ENCODE measurements at places on chromosomes 7 and 10.

DNA sequence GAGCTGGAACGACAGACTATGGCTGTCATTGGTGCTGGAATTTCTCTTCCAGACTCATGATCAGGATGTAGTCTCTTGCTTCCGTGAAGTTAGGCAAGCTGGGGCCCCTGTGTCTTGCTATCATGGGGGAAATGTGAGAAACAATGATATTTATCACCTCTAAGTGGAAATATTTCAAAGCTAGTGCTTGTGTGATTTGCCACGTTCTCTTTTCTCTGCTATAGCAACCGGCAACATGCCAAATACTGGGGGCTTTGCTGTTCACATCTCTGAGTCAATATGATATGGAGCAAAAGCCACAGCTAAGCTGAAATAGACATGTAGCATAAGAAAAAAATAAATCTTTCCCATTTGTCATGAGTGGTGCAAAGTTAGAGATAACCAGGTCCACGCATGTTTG is 668.2 kb upstream of the IGFBP3 start:
- no peak for DNase-seq

GRCh38 chr7:45073031-45073785 is 15.6 kb downstream of the NACAD start:
- DNase-seq: no peak

- no peak for DNase-seq
Observed at GRCh38 chr10:30510184-30510931, 76.4 kb downstream of the MAP3K8 start.

DNA sequence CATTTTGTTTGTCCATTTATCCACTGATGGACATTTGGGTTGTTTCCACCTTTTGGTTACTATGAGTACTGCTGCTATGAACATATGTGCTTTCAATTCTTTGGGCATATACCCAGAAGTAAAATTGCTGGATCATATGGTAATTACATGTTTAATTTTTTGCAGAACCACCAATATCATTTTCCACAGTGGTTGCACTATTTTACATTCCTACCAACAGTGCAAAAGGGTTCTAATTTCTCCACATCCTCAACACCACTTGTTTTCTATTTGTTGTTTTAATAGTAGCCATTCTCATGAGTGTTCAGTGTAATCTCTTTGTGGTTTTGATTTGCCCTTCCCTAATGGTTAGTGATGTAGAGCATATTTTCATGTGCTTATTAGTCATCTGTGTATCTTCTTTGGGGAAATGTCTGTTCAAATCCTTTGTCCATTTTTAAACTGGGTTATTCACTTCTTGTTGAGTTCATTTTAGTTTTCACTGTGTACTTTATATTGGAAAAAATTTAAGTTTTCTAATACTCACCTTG is 101.9 kb downstream of the HIBADH start:
- no peak for DNase-seq

GRCh38 chr10:64973391-64973790 is 1452.2 kb downstream of the REEP3 start:
- DNase-seq: no peak

- DNase-seq: no peak
Observed at GRCh38 chr10:124287791-124288190, 130.9 kb downstream of the OAT start.

GRCh38 chr7:4742051-4742573 is 33.3 kb upstream of the AP5Z1 start:
- DNase-seq: no peak

- DNase-seq: no peak
Observed at GRCh38 chr10:114795039-114795438, 26.5 kb upstream of the FHIP2A start.
